ENCODE measurements at places on chromosomes 2 and 18.

GRCh38 chr18:22302144-22302543 lies 115.6 kb downstream of the CTAGE1 start:
- no peak for DNase-seq

GRCh38 chr2:27891673-27892105 lies 1.2 kb downstream of the BABAM2 start:
- DNase-seq, result no peak

DNA sequence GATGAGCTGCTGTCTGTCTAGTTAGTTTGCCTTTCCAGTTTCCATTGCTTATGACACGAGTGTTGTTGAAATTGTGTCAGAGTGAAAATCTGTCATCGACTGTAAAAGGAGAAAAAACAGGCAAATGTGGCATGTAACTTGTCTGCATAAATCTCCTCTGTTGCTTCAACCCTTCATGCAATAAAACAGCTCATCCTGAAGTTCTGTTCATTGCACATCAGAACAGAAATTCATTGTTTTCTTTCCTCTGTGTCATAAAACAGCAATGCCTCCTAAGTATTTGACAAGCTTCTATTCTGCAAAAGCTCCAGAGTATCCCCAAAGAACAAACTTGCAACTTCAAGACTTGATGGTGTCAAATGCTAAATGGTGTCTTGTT lies 432.1 kb downstream of the MEIS1 start:
- no peak for DNase-seq

GRCh38 chr2:156589381-156590079 lies 153.4 kb downstream of the GPD2 start:
- peak; percentile 67 for DNase-seq

GRCh38 chr18:61322265-61322873 lies 10.9 kb upstream of the CDH20 start:
- peak; percentile 91 for DNase-seq

GRCh38 chr2:142142595-142142994 lies 11.8 kb upstream of the LRP1B start:
- no peak for DNase-seq

GRCh38 chr2:109322111-109322510 lies 193.1 kb downstream of the SH3RF3 start:
- DNase-seq, result peak; percentile 80

DNA sequence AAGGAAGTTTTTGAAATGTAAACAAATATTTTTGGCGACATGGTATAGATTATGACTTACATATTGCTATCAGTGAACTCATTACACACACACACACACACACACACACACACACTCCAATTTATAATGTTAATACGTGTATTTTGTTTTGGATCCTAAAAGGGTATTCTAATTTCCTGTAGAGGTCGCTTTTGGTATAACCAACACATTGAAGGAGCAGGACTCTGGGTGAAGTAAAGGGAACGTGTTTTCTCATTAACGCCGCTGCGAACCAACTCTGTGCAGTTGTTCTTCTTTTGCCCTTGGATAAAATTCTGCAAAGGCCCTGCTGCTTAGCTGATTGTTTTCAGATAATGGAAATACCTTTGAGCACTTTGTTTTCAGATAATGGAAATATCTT lies 190.4 kb downstream of the PMAIP1 start:
- no peak for DNase-seq

DNA sequence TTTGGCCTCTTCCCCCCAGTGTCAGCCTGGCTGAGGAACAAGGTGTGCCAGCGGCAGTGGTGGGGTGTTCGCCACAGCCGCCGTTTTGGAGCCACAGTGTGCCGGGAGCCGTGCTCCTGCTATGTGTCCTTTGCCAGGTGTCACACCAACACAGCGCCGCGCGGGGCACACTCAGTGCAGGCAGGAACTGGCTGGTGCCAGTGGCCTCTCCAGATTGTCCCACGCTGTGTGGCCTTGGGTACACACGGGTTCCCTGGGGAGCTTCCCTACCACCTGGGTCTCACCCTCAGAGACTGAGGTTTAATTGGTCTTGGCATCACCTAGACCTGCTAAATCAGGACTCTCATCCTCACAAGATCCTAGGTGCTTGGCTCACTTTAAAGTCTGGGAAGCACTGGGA lies 171.6 kb downstream of the LDLRAD4 start:
- DNase-seq, result no peak

- DNase-seq, result no peak
Observed at GRCh38 chr18:58635891-58636290, 7.0 kb upstream of the ALPK2 start.

DNA sequence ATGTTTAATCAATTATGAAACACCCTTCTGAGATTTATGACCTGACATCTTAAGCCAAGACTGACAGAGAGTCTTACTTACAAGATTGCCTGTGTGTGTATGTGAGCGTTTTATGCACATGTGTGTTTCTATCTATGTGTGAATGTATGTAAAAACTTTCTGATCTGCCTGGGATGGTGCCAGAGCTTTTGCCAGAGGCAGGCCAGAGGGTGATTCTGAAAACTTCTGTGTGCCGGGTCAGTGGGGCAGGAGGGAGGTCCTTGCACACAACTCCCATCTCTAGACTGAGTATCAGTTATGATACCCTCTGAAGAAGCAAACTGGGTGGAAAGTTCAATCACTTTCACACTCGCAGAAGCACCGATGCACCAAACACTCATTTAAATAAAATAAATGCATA lies 335.0 kb upstream of the NT5C1B start:
- DNase-seq, result no peak

DNA sequence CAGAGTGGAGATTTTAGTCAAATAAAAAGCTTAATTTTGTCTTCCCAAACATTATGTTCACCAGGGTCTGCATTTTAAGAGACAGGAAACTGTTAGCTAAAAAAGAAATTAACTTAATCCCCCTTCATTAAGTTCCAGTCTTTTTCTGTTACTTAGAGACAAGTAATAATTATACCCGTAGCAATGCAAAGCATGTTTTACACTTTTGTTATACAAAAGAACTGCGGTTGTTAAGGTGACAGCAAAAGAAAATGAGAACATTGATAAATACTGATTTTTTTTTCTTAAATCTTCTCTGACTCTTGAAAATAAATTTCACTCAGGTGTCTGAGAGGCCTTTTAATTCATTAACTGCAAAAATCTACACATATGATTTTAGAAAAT lies 101.4 kb downstream of the MEIS1 start:
- DNase-seq, result no peak

GRCh38 chr2:234258562-234259141 lies 208.2 kb downstream of the SPP2 start:
- no peak for DNase-seq

- no peak for DNase-seq
Observed at GRCh38 chr2:40166006-40166405, 285.9 kb downstream of the SLC8A1 start.

DNA sequence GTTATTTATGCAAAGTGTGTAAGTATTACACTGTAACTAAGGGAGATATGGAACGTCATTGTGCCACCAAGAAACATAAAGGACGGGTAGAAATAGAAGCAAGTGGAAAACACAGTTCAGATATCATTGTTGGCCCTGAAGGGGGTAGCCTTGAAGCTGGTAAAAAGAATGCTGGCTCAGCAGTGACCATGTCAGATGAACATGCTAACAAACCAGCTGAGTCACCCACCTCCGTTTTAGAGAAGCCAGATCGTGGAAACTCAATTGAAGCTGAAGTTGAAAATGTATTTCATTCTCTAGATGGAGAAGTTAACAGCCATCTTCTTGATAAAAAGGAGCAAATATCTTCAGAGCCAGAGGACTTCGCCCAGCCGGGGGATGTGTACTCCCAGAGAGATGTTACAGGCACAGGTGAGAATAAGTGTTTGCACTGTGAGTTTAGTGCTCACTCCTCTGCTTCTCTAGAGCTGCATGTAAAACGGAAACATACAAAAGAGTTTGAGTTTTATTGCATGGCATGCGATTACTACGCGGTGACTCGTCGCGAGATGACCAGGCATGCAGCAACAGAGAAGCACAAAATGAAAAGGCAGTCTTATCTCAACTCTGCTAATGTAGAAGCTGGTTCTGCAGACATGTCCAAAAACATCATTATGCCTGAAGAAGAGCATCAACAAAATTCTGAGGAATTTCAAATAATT lies 36.1 kb downstream of the ZNF407 start:
- no peak for DNase-seq

GRCh38 chr2:99729104-99730025 lies 239.5 kb upstream of the REV1 start:
- DNase-seq, result no peak

DNA sequence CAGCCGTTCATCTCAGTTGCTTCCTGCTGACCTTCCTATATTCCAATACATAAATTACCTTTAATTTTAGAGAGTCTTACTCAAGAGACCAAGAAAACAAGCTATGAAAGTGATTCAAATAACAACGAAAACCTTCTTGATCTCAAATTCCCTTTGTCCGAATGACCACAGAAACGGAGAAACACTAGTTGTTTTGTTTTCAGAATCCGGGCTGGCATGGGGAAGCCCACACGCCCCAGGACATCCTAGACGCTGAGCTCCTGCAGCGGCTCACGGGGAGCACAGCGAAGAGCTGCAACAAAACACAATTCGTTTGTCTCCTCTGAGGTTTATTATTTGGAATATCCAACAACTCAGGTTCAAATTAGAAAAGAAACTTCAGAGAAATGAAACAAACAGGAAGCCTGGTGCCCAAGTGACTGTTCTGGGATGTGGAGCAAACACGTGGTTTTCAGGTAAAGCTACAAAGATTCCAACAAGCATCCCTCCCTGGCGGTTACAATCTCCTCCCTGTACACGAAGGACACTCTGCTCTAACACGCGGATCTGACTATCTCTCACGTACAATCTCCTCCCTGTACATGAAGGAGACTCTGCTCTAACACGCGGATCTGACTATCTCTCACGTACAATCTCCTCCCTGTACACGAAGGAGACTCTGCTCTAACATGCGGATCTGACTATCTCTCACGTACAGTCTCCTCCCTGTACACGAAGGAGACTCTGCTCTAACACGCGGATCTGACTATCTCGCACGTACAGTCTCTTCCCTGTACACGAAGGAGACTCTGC lies 237.5 kb downstream of the TWIST2 start:
- peak; percentile 72 for DNase-seq

GRCh38 chr2:239122421-239123110 lies 274.7 kb downstream of the TWIST2 start:
- DNase-seq, result no peak

DNA sequence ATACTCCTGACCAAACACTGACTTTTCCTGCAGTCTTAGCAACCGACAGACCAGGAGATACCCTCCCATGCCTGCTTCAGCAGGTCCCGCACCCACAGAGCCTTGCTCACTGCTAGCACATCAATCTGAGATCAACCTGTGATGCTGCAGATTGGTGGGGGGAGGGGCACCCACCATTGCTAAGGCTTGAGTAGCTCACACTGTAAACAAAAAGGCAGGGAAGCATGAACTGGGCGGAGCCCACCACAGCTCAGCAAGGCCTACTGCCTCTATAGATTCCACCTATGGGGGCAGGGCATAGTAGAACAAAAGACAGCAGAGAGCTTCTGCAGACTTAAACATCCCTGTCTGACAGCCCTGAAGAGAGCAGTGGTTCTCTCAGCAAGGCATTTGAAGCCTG lies 109.7 kb downstream of the SP100 start:
- DNase-seq, result no peak

DNA sequence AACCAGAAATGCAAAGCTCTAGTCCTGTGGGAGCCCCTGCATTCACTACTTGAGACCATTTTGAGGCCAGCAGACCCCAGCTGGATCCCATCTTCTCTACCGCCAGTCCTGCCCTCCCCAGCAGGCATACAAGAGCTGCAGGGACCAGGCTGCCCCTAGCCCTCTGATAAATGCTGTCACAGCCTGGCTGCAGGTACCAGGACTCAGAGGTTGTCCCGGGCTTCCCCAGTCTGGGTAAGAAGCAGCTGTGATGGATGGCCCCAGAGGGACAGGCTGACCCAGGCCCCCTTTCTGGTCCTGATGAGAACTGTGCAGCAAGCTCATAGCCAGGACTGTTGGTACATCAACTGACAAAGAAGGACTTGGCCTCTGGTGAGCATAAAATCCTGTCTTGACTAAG lies 132.9 kb upstream of the APCDD1 start:
- no peak for DNase-seq

DNA sequence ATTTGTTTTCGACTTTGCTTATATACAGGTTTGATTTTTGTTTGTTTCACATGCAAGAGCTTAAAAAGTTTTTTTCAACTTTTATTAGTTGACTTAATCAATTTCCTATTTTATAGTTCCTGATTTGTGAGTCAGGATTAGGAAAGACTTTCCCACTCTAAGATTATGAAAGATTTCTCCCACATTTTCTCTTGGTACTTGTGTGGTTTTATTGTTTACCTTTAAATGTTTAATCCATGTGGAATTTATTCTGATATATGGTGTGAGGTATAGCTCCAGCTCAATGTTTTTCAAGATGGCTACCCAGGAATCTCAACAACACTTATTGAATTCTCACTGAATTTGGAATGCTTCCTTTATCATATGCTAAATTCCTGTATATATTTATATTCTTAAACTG lies 117.8 kb upstream of the LGALSL start:
- no peak for DNase-seq

DNA sequence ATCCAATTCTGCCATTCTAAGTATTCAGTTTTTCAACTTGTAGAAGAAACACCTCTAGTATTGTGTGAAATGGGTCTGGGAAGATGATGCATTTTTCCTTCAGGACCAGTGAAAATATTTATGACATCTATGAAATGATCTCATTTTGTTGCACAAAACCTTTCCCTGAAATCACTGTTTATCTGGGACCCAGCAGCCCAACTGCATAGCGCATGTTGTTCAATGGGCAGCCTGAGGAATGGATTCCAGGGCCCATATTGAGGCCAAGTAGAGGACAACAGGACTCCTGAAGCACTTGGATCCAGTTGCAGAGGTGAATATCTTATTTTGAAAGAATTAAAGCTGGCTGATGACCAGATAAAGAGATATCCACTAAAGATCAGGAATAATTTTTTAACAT lies 7.3 kb downstream of the RBMS1 start:
- no peak for DNase-seq

DNA sequence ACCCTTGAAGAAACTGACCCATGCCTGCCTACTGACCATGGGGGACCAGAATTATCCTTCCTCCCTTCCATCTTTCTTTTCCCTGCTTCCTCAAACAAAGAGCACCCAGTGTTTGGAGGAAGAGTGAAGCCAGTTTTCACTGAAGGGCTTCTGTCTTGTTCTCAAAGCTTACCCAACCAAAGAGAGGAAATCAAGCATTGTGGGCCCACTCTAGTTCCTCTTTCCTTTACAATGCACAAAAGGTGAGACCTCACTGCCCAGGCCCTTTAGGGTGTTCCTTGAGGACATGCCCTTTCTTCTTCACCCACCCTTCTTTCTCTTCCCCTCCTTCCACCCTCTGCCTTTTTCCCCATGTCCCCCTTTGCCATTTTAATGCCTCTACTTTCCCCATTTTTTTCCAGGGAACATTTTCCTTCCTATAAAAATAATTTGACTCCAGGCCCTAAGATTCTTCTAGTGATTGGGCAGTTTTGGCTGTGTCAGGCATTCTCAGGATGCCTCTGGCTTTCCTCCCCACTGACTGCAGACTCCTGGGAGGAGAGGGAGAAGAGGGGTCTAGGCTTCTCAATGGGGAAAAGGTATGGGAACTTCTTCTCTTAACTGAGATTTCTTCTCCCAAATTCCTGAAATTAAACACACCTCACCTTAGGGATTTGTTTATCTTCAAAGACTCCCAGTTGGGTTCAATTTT lies 126.6 kb upstream of the RMDN2 start:
- peak; percentile 17 for DNase-seq

GRCh38 chr2:74501335-74502071 lies 2.1 kb upstream of the LBX2 start:
- DNase-seq, result no peak
